ENCODE measurements at places on chromosomes 3 and 15. TPM values are rescaled to one million over a fixed set of nuclear protein-coding genes. Genes with fewer than 3 reads are reported as not detected.

The ADPRH gene
- 8.6 TPM for total RNA-seq

The PRR20G gene
- total RNA-seq: not detected

The PLA2G4D gene
- 0.13 TPM for total RNA-seq

The MOBP gene
- not detected for total RNA-seq
